ENCODE measurements at places on chromosomes 5 and 9.
A peak's percentile ranks its signal among the peaks of the same experiment; 100 is the strongest.

DNA sequence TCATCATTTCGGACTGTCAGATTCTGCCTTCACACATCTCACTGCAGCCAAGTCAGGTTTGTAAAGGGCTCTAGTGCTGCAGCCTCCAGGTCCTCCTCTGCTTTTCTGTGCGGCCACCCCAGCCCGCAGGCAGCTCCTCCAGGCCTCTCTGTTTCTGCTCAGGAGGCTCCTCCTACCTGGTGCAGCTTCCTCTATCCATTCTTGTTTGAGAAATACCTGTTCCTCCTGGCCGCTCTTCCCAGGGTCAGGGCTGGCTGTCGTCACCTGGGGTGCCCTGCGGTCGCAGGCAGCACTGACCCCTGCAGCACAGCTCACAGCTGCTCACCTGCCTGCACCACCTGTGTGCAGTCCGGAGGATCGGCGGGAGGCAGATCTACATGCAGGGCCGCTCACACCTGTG, 387.7 kb upstream of the IRX4 start:
- DNase-seq, result no peak

DNA sequence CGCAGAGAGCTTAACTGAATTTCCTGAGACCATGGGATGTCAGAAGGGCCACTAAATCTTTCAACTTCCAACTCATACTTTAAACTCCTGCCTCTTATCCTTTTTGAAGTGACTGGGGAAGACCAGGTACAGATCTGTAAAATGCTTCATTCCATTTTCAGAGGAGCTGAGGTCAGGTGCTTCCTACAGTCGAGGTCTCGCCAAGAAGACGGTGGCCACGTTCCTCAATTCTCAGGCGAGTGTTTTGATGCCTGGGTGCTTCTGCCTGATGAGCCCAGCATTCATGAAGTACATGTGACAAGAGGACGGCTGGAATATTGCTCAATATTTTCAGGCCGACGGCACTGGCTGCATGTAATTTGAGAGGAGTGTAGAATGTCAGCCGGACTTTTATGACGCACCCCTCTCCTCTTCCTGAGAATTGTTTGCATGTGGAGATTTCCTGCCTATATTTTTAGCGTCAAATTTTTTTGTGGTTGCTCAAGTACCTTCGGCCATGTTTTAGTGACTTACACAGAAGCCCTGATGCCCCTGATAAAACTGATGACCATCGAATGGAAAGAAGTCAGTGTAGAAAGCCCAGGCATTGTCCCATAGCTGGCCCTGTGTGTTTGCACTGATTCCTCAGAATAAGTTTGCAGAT, 38.8 kb upstream of the GLRX start:
- peak; percentile 22 for DNase-seq

DNA sequence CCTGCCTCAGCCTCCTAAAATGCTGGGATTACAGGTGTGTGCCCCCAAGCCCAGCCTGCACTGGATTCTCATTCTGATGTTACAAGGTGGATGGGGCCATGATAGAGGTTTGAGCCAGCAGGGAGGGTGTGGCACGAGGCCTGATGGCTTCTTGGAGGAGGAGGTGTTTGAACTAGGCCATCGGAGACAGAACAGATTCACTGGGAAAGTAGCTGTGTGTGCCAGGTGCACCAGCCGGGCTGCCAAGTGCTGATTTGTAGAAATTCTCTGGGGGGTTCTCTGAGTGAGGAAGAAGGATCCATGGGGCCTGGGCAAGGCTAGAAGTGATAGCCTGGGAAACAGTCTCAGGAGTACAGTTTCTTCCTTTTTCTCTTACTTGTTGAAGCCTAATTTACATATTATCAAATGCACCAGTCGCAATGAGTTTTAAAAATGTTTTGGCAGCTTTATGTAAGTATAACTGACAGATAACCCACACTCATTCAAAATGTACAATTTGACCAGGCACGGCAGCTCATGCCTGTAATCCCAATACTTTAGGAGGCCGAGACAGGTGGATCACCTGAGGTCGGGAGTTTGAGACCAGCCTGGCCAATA, 31.1 kb upstream of the STXBP1 start:
- no peak for DNase-seq

GRCh38 chr9:115080242-115080641, 37.7 kb downstream of the TNC start:
- DNase-seq, result no peak

DNA sequence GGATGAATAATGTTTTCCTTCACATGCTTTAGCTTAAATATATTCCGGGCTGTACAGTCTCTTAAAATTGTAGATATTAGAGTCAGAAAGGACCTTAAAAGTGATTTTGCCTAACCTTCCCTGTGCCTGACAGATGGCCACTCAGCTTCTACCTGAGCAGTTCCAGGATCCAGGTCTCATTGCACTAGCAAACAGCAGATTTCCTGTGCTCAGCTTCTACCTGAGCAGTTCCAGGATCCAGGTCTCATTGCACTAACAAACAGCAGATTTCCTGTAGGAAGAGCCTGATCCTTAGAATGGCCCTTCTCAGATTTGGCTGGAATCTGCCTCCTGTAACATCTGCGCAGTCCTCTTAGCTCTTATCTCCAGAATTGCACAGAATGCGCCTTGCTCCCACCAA, 219.8 kb downstream of the AOPEP start:
- no peak for DNase-seq

DNA sequence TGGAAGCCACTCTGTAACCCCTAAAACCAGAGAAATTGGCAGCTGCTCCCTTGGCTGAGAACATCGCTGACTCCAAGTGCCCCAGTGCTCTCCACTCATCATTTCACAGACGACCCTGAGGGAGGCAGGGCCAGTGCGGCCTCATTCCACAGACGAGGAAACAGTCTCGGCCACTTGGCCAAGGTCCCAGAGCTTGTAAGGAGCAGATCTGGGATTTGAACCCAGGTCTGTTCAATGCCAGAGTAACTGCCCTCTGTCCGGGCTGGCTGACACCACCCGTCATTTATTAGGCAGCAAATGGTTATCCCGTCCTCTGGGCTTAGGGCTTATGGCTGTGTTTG, 19.9 kb upstream of the IER5L start:
- DNase-seq, result no peak

DNA sequence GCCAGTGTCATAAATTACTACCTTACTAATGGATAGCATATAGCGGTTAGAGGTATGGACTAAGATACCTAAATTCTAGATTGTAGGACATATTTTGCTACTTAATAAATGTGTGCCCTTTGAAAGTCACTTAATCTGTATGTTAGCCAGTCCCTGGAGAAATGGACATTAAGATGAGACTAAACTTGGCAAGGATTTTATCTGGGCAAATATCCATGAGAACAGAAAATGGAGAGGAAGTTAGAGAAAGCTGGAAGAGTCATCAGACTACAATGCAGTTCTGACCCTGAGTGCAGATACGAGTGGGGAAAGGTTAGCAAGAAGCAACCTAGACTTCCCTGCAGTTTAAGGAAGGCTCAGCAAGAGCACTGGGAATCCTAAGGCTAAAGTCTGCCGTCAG, 33.0 kb downstream of the TBCA start:
- no peak for DNase-seq

DNA sequence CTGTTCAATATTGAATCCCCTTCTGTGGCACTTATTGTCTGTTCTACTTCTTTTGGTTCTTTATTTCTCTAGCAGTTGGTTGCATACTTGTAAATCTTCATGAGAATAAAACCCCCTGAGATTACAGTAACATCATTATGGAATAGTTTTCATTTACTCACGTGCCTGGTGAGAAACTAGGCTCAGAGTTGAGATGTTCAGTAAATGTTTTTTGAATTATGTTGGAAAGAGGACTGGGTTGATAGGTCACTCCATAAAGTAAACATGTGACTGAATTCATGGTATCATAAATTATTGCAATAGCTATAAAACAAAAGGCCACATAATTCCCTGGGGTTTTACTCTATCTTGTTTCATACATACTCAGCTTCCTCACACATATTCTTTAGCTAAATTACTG, 174.2 kb upstream of the C9orf72 start:
- DNase-seq, result no peak

DNA sequence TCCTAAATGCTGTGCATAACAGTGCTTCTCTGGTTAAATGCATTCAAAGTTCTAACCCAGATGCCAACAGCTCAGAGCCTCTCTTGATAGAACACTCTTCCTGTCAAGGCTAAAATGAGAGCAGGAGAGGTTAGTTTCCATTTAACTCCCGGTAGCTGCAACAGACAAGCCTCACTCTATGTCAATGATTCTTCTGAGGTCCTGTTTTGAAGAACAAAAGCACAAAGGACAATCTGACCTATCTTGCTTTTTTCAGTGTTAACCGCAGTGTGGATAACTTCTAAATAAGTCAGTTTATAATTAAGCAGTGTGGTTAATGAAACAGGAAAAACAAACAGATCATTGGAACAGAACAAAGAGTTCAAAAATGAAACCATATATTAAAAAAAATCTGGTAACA, 80.7 kb downstream of the ANKRD55 start:
- no peak for DNase-seq

GRCh38 chr5:8508231-8508630, 639.3 kb downstream of the MTRR start:
- DNase-seq, result no peak

DNA sequence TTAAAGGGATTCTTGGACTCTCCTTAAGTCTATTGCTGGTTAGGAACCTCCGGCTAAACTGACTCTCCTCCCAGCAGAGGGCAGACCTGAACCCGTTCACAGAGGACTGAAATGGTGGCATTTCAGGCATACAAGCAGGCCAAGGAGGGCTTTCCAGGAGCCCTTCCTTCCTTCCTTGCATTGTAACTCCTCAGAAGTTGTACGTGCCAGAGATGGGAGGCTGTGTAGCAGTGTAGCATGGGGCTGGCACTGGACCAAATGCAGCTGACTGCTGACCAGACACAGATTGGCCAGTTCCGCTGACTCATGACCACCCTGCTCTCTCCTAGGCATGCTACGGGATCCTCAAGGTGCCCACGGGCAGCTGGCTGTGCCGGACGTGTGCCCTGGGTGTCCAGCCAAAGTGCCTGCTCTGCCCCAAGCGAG, 36.4 kb downstream of the JADE2 start:
- DNase-seq, result no peak

- no peak for DNase-seq
Observed at GRCh38 chr9:17003576-17004240, 131.1 kb upstream of the CNTLN start.

DNA sequence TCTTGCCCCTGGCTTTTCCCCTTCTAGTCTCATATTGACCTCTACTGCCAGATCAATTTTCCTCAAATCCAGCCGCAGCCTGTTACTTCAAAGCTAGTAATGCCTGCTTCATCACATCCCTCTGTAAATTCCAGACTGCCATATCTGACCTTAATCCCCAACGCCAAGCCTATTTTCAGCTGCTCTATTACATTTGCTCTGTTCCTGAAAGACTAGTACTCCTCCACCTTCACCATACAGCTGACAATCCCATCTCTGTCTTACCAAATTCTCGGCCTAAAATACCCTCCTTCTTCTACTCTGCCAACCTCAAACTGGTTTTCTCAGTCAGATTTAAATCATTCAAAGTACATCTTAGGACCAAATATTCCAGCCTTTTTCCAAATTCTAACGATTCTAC, 420.2 kb downstream of the RAB3C start:
- no peak for DNase-seq

GRCh38 chr5:14240359-14240758, 97.2 kb downstream of the TRIO start:
- no peak for DNase-seq

DNA sequence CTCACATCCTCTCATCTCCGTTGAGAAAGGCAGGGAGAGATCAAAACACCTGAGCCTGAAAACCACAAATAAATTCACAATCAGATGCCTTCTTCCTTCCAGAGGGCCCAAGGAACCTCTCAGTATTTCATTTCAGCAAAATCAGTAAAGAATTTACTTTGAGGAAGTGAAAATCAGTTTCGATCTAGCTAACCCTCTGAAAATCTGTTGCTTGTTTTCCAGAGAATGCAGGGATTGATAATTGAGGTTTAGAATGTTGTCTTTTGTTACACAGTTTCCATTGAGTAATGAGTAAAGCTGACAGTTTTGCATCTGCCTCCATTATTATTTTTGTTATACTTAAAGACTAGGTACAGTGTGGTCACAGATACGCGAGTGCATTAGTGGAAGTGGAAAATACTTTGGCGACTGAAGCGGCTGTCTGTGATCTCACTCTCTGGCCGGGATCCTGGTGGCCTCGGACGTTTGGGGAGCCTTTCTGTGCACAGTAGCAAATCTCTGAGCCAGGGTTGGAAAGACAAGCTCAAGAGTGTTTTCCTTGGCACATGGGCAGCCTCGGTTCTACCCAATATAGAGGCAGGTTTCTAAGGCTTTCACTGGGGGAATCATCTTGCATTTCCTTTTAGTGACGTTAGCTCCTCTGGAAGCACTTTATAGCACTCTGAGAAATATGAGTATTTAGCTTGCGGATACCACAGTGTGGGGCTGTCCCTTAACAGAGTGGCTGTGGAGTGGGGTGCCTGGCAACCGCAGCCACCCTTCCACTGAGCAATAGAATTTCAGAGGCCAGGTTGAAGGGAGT, 32.2 kb upstream of the ANGPTL2 start:
- DNase-seq, result no peak

- no peak for DNase-seq
Observed at GRCh38 chr5:143717400-143717799, 94.6 kb upstream of the HMHB1 start.

DNA sequence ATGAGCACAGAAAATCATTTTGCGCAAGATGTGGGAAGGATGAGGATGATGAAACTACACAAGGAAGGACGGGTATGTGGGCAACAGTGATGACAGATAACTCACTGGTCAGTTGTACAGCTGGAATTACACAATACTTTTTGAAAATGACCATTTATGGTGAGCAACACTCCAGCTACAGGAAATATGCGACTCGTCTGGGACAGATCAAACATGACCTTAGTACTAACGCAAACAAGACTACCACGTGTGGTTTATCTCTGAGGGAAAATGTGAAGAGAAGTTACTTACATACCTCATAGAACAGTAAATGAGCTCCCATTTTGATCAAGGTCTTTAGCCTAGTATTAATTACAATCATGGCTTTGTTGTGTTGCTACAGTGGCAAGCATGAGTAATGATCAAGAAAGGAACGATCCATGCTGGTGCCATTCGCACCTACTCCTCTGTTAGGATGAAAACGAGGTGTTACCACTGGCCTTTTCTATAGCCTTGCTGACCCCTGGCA, 456.9 kb downstream of the BNC2 start:
- DNase-seq, result no peak

DNA sequence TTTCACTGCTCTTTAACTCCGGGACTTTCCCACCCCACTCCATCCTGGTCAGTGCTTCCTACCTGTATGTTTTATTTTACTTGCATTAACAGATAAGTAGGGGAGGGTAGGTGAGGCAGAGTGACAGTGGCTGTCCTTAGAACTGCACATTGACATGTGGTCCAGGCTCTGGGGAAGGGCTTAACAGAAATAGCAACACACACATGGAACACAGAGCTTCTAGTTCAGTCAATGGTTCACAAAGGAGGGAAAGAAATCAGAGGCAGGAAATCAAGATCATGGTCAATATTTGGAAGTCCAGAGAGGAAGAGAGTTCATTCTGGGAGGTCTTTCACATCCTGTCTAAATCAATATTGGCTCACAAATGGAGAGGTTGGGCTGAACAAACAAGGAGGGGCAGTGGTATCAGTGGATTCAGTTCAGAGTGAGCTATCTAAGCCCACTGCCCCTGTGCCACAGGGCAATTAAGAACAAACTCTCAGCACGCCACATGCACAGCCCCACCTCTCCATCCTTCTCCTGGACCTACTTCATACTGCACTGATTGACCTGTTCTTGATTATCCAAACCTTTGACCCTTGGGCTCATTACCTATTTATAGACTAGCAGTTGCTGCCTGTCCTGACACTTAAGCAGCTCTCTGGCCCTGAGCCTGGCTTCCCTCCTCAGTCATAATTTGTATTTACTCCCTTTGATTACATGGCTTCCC, 6.2 kb upstream of the VPS13A start:
- DNase-seq, result no peak

GRCh38 chr9:105693435-105694189, 729 bp upstream of the TMEM38B start:
- DNase-seq, result no peak
